ENCODE measurements at places on chromosomes 2 and 18.

DNA sequence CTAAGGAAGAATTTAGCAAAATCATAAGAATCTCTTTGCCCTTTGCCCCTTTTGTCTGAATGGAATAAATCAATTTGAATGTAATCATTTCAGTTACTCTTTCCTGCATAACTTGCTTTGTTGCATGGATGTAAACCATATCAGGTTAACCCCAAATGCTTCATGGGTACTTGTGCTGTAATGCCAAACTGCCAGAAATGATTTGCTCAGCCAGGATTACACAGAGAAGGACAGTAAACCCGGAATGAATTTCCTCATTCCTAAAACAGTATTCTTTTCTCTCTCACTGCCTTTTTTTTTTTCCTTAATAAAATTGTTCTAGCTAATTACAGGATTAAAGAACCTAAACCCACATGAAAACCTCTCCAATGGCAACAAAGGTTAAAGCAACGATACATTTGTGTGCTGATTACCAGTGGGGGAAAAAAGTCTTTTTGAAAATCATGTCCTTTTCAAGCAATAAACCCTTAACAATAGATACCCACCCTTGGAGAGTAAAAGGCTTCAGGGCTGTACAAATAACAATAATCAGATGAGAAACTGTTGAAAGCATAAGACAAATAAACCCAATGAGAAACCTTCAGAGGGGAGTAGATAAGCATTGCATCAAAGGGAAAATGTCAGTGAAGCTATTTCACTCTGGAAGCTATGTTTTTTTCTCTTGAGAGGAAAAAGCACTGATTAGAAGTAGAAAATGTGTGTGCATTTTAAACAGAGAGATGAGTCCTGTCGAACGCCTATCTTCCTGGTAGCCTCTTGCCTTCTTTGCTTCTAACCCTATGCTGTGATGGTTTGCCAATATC, 275.3 kb downstream of the CDH2 start:
- no peak for DNase-seq

DNA sequence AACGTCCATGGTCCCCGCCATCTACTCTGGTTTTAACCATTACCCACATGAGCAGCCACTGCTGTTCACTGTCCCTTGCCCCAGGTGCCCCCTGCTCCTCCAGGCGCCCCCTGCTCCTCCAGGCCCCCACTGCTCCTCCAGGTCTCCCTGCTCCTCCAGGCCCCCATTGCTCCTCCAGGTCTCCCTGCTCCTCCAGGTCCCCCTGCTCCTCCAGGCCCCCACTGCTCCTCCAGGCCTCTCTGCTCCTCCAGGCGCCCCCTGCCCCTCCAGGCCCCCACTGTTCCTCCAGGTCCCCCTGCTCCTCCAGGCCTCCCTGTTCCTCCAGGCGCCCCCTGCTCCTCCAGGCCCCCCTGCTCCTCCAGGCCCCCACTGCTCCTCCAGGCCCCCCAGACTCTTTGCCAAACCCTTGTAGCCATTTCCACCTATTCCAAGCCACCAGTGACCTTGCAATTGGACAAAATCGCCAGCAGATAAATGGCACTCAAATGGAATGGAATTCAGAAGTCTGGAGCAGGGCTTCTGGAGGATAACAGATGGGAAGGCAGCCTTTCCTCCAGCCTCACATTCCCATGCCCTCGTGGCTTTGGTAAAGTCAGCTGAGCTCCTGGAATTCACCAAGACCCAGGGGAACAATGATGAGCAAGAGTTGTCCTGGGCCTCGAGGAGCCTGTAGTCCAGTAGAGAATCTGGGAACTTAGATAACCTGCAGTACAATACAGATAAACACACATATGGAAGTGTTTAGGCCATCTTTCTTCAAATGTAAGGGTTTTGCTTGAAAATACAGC, 13.3 kb upstream of the RPL31 start:
- DNase-seq = no peak

DNA sequence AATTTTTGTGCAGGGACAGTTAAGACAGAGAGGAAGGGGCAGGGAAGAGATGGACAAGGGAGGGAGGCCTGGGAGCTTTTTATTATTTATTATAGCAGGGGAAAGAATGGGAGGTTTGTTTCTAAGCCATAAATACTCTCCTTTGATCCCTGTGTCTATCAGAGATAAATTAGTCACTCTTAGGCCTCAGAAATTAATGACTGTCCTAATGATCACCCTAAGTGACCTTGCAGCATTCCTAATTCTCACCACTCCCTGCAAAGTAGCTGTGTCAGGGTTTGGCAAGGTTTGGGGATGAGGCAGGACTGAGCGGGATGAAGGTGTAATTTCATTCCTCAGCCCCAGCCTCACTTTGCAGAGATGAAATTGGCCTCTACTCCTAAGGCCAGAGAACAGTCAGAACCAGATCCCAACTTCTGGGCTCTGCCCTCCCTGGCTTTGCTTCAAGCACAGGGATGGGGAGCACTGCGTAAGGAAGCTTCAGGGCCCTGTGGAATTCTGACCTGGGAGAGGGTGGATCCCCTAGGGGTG, 95.0 kb downstream of the TMEM17 start:
- DNase-seq = no peak

DNA sequence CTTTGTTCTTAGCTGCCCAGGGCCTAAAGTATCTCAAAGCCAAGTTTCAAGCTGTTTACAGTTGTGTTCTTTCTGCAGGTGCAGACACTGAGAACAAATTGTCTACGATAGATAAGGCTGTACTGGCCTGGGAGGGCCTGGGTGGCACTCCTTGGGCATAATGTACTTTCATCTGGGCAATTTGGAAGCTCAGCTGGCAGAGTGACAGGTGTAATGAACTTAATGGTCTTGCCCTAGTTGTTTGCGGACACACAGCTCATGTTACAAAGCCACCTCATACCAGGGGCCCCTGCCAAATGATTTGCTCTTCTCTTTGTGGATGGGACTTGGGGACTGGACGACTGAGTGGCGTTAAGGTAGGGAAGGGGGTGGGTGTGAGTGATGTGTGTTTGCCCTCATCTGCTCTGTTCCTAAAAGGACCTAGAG, 4.3 kb downstream of the LDLRAD4 start:
- DNase-seq = no peak

DNA sequence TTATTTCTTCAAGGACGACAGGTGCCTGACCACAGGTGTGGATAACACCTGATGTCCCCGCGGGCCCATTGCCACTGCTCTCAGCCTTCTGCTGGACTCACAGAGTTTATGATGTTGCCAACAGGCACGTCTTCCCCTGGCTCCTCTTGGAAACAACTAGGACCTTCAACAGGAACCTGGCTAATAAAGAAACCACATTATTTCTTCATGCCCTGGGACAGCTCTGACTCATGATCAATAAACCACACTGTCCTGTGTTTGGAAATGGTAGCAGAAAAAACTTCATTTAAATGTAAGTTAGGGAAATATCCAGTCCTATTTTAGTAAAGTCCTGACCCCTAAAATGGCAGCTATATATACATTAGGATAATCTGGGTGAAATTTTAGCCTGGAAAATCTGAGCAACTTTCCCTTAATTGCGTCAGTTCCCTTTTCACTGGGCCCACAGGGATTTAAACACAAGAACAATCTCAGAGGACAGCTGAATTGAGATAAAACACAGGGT, 158.9 kb downstream of the VAPA start:
- no peak for DNase-seq

DNA sequence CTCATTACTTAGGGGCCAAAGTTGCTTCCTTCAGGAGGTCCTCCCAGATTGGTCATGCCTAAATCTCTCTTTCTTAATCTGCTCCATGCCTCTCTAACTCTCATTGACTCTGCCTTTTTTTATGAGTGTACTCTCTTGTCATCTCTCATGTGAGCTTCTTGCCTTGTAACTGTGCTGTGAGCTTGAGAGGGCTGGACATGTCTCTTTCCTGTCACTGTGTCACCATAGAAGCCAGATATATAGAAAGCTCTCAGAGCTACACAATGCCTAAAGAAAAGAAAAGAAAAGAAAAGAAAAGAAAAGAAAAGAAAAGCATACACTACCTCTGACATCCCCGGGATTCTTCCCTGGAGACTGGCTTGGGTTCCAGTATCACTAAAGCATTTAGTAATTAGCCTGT, 161.5 kb upstream of the SKOR2 start:
- no peak for DNase-seq

DNA sequence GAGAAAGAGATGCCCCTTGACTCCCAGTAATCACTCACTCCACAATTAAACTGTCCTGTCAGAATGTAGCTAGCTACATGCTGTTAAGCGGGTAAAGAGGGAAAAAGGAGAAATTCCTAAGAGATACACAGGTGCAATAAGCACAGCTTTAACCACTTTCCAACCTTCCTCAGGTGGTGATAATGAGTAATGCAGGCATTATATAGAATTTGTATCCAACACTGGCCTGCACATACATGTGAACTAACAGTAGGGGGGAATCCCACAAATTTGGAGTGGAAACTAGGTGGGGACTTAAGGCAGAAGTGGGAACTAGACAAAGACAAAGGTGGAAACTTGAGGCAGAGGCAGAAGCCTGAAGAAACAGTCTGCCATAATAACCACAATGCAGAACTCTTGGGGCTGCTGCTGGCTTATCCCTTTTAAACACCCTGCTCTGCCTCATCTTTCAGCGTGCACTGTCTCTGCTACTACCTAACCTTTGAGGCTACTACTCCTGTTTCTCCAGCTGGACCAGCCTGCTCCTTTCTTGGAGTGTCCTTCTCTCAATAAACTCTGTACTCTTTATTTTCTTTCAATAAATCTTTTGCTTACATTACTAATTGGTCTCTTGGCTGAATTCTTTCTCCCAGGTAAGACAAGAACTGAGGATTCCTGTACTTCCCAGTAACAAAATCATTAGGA, 259.7 kb downstream of the PDE11A start:
- DNase-seq = no peak

All from hematopoietic multipotent progenitor cell treated with erythropoietin and hydrocortisone succinate and interleukin-3 and kit ligand, for 17 days (in vitro differentiated cells).